ENCODE measurements at places on chromosomes 6 and 20.

GRCh38 chr6:116992546-116992945 lies 115.5 kb downstream of the RFX6 start:
- DNase-seq: no peak

DNA sequence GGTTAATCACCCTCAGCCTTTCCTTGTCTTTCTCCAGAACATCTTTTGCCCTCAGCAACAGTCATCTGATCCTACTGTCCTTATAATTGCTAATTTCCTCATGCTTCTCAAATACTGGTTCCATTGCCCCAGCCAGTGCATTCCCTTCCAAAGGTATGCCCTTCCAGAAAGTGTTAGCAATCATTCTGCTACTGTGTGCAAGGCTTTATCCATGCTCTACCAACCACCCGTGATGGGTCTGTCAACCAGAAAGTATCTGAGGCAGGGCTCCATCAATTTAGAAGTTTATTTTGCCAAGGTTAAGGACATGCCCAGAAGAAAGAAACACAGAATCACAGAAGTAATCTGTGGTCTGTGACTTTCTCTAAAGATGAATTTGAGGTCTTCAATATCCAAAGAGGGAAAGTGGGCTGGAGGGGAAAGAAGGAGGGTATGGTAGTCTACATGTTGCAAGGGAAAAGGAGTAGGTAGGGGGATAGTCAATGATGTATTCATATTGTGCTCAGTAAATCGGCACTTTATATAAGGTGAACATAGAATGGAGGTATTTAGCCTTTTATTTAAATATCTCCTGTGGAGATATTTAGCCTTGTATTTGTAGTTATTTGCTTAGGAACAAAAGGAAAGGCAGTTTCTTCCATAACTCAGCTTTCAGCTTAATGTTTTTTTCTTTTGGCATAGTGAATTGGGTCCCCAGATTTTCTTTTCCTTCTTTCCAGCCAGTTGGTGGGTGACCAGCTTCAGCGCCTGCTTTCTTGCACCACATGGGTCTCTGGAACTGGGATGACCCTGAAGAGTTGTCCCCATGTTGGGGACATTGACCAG lies 35.2 kb upstream of the PAQR8 start:
- no peak for DNase-seq

DNA sequence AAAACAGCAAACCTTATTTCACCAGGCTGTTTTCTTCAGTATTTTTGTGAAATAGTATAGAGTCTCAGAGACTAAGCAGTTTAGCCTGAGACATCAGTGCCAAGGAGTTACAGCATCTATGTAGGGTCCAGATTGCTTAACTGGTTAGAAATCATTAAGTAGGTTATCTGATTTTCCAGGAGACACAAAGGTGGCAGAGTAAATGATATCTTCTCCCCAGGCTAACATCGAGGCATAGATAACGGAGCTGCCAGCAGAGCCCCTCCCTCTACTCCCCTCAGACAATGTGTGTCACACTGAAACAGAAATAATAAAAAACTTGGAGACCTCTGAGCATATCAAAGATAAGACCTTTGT lies 473.0 kb upstream of the CITED2 start:
- no peak for DNase-seq

GRCh38 chr20:20820104-20820503 lies 107.7 kb upstream of the RALGAPA2 start:
- no peak for DNase-seq

- no peak for DNase-seq
These were observed 955 bp upstream of the SLC26A8 start for GRCh38 chr6:36025260-36025931.

GRCh38 chr6:145045582-145045981 lies 689.7 kb downstream of the EPM2A start:
- no peak for DNase-seq

DNA sequence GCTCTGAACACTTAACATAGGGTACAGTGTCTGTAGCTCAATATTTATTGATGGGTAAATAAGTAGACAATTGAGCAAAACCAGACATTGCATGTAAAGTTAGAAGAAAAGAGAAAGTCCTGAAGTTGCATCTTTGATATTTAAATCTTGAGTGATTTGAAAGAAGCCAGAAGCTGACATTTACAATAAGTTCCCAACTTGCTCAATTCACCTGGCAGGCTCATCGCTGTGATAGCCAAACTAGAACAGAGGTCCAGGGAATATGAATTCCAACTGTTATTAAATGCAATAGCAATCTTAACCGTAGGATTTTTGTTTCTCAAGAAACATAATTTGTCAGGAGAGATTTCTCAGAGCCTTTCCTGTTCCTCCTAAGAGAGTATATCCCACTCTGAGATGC lies 65.9 kb upstream of the EDN1 start:
- no peak for DNase-seq

DNA sequence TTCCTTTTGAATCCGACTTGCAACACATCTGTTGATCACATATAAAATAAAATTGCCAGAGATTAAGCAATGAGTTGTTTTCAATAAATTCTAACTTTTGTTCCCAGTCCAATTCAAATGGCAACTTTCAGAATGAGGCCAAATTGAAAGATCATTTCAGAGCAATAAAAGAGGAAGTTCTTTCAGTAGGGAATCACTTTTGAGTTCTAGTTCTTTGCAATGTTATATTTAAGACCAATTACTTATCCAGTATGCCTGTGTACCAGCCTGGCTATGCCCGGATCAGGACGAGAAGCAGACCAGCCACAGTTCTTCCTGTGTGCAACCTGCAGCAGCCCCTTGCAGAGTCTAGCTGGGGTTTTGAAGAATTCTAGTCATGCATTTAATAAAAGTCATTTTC lies 232.5 kb downstream of the BTBD9 start:
- DNase-seq: no peak

- no peak for DNase-seq
These were observed 52.4 kb downstream of the OPN5 start for GRCh38 chr6:47834196-47834595.

DNA sequence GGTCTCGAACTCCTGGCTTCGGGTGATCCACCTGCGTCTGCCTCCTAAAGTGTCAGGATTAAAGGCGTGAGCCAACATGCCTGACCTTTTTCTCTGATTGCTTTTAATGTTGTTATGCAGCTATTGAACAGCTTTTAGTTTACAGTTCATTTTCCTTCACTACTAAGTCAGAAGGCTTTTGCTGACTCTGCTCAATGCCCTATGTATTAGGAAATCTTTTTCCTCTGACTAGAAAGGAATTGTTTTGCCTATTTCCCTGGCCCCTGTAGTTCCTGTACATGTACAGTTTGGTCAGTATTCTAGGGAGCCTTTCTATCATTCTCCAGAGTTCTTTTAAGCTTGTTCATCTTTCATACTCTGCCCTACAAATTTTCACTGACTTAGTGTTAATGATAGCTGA lies 280.2 kb downstream of the CDKAL1 start:
- DNase-seq: no peak

All from Panc1 (cell line).